ENCODE measurements at places on chromosomes 1 and 21.

- no peak for DNase-seq
Observed at GRCh38 chr1:228337711-228338520, 68.7 kb downstream of the TRIM11 start.

- no peak for DNase-seq
Observed at GRCh38 chr1:23701996-23702395, 10.4 kb downstream of the RPL11 start.

- DNase-seq, result peak; percentile 14
Observed at GRCh38 chr1:44609412-44609767, 64.9 kb downstream of the TMEM53 start.

GRCh38 chr1:97088391-97088790 lies 366.8 kb downstream of the PTBP2 start:
- DNase-seq, result no peak

GRCh38 chr21:25977068-25977611 lies 193.4 kb downstream of the APP start:
- no peak for DNase-seq

DNA sequence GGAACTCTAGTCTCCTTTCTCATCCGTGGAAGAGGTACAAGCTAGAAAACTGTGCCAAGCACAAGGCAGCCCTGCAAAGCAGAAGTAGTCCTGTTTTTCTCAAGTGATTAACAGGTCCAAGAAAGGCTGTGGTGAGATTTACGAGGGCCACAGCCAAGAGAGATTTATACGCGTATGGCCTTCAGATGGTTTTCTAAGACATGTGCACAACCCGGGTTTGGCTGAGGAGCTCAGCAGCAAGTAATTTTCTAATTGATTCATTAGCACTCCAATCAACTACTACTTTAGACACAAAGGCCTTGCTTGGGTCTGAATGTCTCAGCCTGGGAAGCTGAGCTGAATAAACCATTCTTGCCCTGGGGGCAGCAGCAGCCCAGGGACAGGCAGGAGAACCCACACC lies 55.8 kb downstream of the SSBP3 start:
- no peak for DNase-seq

DNA sequence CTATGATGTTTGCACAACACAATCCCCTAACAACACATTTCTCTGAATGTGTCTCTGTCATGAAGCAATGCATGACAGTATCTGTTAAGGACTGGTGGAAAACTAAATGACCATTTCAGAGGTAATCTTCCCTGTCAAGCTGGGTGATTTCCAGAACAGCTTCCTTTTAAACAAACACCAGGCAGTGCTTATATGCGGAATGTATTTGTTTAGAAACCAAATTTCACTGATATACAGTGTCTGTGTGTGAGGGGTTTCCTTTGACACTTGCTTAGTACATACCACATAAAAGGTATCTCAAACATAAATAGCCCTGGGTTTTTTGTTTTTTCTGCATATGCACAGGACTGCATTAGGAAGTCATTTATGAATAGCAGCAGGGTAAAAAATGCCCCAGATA lies 95.6 kb downstream of the TGFBR3 start:
- no peak for DNase-seq

- DNase-seq, result no peak
Observed at GRCh38 chr21:44657635-44658540, at the start of gene KRTAP12-3. Gene KRTAP12-3, plus strand, starts transcription at chr21:44657932. Its CDS starts 48 bp downstream, at chr21:44657980.

DNA sequence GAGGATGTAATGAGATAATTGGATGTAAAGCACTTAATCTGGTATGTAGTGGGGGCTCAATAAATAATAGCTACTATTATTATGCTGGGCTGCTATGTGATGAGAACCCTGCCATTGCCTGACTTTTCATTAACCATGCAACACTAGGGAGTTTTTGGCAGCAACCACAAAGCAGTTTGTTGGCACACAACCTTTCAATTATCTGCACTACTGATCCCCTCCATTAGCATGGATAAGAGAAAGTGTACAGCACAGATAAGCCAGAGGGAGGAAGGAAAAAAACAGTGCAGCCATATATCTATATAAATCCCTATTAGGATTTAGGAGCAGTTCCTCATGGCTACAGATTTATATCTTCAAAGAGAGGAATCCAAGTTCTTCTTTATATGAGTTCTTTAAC lies 498.5 kb downstream of the NUF2 start:
- DNase-seq, result no peak

DNA sequence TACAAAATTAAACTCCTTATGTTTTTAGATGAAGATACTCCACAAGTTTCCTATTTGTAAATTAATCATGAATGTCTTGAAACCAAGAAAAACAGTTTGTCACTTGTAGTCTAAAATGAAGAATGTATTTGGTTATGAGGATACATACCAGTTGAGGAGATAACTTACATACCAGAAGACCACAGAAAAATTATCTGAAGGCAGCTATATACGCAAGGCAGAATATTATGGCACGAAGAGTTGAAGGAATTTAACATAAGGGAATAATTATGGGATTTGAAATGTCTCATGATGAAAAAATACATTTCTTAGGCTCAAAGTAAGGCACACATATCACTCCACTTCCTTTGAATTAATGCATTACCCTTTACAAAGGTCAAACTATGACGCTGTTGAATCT lies 73.3 kb downstream of the IFI44 start:
- DNase-seq, result no peak

GRCh38 chr21:35583566-35584216 lies 476.6 kb downstream of the SETD4 start:
- DNase-seq, result no peak

- no peak for DNase-seq
Observed at GRCh38 chr1:7754234-7754633, 16.9 kb upstream of the VAMP3 start.

DNA sequence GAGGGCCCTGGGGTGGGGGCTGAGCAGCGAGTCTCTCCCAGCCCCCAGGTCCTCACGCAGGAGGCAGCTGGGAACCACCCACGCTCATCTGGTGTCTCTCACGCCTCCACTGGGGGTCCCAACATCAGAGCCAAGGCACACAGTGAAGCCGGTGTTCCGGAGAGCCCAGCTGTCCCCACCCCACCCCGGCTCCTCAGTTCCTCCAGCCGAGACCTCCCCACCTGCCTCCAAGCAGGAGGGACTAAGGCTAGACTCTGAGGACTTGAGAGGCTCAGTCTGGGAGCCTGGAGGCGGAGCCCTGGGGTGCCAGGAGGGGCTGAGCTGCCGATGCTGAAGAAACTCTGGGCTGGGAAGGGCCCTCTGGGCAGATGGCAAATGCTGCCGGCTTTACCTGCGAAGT lies 1.6 kb upstream of the HPCA start:
- no peak for DNase-seq

DNA sequence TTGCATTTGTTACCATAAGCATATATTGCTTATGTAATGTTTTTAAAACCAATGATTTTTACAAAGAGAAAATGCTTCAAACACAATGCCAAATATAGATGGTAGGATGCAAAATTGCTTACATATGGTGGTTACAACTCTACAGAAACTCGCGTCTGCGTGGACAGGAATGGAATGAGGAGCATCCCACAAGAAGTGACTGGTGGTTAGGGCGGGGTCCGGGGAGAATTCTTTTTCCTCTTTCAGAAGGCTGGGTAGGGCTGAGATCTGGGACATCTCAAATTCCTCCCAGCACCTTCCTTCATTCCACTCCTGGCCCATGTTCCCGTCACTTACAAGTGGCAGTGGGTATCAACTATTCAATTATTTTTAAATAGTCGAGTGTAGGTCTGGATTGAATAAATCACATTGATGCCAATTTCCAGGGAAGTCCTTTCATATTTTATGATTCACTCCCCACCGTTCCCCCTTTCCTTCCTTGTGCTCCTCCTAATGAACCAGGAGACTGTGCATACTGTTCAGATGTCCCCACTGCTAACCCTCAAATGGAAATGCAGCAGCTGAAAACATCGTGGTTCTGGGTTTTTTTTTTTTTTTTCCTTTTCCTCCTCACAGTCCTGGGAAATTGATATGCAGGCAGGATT lies 174.5 kb upstream of the POU3F1 start:
- no peak for DNase-seq

DNA sequence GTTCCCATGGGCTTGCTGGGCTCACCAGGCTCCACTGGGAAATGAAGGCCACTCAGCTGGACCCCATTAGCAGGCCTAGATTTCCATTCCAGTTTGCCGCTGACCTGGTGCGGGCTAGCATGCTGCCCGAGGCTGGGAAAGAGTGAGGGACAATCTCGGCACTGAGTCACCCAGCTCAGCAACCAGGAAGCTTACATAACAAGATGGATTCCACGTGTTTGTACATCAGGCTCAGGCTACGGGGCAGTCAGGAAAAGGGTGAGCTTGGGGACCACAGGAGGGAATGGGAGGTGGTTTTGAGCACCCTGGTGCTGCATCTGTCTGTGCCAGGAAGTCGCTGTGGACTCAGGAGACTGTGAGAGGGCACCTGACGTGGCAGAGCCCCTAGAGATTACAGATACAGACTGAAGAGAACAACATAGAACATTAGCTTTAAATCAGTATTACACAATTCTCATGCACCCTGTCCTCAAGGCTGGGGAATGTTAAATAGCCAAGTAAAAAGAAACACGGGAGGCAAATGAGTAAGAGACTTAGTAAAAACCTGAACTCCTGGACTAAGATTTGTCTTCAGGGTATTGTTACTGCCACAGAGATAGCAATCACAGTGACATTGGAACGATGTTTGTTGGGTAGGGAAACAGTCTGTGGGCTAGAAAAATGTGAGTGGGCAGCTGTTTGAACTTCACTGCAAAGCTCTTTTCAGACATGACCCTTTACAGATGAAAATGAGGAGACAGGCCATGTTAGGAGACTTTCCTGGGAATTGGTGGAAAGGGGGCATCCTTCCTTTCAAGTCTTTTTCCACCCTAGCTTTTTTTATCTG lies 51.1 kb downstream of the GLUL start:
- no peak for DNase-seq

- DNase-seq, result no peak
Observed at GRCh38 chr1:203073469-203073868, 12.3 kb downstream of the MYOG start.

Measured in NCI-H187 (cell line).